ENCODE measurements at places on chromosomes 3 and 15.

GRCh38 chr3:179322286-179323196 lies at the start of gene ZNF639:
ZNF639 (plus strand) TSS chr3:179323031; CDS start chr3:179328294, 5,263 bp downstream.
- peak; percentile 90 for DNase-seq

GRCh38 chr3:59803268-59803667 lies 753.4 kb upstream of the CFAP20DC start:
- no peak for DNase-seq

DNA sequence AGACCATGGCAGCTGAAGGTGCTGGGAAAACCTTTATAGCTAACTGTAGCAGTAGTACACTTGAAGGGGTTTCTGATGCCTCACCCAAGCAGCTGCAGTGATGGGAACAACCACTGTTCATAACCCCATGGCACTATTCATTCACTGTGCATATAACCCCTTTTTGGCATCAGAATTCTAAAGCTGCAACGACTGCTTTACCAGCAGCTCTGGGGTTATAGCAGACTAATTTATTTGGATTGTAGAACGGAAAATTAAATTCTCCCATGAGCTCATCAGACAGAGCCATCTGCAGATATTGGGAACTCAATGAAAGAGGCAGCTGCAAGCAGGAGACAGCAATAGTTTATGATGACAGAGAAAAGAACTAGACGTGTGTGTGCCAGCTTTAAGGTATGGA lies 28.6 kb downstream of the TFDP2 start:
- no peak for DNase-seq

- DNase-seq, result no peak
Observed at GRCh38 chr3:108388136-108389132, 92.1 kb downstream of the HHLA2 start.

DNA sequence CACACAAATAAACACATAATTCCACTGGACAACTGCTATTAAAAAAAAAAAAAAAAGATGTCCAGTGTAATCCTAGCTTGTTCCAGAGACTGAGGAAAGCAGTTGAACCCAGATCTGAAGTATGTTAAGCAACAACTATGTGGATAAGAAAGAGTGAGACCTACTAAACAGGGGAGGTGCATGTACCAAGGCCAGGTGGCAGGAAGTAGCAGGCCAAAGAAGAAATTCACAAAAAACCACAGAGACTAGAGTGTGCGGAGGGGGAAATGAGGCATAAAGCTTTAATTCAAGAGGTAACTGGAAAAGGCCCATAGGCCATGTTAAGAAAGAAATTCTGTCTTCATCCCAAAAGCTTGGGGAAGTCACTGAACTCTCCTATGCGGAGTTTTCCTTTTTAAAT lies 490.0 kb downstream of the NAALADL2 start:
- no peak for DNase-seq

DNA sequence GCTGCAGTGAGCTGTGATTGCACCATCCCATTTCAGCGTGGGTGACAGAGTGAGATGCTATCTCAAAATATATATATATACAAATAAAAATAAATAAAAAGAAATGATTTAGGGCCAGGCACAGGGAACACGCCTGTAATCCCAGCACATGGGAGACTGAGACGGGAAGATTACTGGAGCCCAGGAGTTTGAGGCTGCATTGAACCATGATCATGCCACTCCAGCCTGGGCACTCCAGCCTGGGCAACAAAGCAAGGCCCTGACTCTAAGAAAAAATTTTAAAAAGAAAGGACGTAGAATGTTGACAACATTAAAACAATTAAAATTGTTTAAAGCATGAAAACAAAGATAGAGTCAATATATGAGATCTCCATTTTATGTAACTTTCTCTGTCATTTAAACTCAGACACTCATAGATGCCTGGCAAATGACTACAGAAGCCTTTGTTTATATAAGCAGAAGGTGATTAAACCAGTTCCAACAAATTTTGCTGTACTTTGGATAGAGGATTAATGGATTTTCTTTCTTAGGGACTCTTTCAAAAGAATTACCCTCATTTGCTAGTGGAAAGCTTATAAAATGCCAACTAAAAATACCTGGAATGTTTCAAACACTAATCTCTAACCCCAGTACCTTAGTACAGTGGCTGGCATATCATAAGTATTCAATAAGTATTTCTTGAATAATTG lies 10.7 kb upstream of the TRPM7 start:
- DNase-seq, result no peak

- DNase-seq, result no peak
Observed at GRCh38 chr3:46944191-46944590, 32.4 kb downstream of the CCDC12 start.

DNA sequence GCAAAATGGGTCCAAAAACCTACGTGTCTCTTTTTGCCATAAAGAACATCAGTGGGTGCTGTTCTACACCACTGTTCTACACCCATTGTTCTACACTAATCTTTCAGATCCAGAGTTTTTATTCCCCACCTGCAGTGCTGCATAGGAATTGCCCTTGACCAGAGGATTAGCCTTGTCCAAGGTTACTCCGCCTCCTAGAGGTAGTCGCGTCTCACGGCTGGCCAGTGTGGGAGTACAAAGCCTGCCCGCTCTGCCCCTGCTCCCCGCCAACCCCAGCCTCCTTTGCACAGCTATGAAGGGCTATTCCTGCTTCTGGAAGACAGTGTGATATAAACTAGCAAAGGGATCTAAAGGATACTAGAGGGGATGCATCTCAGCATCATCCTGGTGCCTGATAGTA lies 222.1 kb upstream of the LMCD1 start:
- no peak for DNase-seq

DNA sequence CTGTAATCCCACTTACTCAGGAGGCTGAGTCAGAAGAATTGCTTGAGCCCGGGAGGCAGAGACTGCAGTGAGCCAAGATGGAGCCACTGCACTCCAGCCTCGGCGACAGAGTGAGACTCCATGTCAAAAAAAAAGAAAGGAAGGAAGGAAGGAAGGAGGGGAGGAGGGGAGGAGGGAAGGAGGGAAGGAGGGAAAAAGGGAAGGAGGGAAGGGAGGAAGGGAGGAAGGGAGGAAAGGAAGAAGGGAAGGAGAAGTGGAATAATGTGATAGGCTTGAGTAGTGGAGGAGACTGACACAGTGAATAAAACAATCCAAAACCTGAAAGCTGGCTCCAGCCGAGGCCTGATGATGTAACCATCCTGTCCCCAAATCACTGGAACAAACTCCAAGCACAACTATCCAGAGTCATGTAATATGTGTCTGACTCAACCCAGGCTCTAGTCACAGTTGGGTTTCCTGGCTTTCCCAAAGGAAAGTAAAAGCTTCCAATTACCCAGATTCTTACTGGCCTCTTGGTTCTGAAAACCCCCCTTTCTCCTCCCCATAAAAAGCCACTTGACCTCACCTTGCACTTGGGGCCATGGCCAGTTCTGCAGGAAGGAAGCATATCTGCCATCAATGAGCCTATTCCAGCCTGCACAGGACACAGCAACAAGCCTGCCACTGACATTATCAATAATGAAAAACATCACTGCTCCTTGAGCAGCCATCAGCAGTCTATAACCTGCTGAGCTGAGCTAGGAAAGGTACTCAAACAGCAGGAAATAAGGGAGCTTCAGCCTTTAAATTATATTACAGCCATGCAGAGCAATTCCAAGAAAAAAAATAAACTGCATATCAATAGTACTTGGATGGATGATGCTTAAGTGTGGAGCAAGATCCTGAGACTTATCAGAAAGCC lies 48.3 kb downstream of the MB21D2 start:
- DNase-seq, result no peak

GRCh38 chr3:133868186-133868585 lies 27.5 kb downstream of the RAB6B start:
- no peak for DNase-seq

- DNase-seq, result no peak
Observed at GRCh38 chr3:12345141-12345561, 56.3 kb downstream of the PPARG start.

DNA sequence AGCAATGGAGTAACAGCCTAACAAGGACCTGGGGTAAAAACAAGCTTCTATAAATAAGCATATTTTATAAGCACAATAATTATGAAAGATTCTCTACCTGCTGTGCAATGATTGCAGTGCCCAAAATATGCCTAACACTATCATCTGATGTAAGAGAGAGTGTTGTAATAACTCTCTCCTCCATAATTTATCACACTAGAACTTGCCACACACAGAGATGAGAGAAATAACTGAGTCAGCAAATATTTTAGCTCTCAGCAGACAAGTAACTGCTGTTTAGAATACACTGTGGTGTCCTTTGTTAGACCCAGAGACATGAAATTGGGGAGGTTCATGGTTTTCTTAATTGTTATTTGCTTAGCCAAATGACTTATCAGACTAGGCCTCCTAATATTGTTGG lies 105.3 kb upstream of the ACP3 start:
- DNase-seq, result no peak

DNA sequence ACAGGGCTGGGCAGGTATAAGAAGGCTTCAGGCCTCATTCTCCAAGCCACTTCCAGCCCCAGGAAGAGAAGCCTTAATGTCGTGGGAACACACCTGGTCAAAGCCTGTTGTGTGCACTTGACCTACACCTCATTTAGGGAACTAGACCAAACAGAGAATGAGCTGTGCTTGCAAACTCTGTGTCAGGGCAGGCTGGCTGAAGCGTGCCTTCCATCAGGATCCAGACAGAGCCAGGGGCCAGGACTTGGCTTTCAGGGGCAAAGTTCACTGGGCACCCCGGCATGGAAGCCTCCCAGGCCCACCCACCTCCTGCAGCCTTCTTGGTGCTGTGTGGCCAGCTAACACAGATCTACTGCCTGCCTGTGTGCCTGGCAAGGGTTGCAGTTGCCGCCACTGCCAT lies 11.5 kb downstream of the RBPMS2 start:
- no peak for DNase-seq

- no peak for DNase-seq
Observed at GRCh38 chr3:98432575-98432974, 30.4 kb upstream of the OR5K1 start.

GRCh38 chr3:170346481-170347392 lies 10.8 kb upstream of the SKIL start:
- DNase-seq, result no peak

DNA sequence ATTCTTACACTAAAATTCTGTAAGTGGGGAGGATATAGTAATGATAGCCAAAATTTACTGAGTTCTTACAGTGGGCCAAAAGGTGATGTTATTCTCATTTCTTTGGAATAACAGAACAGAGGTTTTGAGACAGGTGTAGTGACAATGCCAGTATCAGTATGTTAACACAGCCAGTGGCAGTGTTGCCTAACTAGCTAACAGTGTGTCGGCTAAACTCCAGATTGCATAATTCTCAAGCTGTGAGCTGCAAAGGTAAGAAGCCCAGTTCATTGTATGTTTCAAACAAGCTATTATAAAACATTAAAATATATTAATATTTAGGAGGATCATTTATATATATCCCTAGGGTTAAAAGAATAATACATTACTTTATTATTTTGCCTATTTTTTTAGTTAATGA lies 920 bp downstream of the SLC15A2 start:
- DNase-seq, result no peak

DNA sequence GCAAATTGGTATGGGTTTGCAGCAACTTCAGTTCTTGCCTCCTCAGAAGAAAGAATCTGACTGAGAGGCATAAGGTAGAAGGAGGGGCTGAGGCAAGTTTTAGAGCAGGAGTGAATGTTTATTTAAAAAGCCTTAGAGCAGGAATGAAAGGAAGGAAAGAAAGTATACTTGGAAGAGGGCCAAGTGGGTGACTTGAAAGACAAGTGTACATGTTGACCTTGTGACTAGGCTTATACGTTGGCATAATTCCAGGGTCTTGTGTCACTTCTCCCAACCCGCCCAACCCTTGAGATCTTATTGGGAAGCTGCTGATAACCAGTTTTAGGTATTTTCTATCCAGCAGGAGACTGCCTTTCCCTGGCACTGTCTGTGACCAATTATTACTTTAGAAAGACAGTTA lies 436.9 kb upstream of the ZNF717 start:
- no peak for DNase-seq

GRCh38 chr3:136239094-136239493 lies 11.0 kb upstream of the PCCB start:
- no peak for DNase-seq

DNA sequence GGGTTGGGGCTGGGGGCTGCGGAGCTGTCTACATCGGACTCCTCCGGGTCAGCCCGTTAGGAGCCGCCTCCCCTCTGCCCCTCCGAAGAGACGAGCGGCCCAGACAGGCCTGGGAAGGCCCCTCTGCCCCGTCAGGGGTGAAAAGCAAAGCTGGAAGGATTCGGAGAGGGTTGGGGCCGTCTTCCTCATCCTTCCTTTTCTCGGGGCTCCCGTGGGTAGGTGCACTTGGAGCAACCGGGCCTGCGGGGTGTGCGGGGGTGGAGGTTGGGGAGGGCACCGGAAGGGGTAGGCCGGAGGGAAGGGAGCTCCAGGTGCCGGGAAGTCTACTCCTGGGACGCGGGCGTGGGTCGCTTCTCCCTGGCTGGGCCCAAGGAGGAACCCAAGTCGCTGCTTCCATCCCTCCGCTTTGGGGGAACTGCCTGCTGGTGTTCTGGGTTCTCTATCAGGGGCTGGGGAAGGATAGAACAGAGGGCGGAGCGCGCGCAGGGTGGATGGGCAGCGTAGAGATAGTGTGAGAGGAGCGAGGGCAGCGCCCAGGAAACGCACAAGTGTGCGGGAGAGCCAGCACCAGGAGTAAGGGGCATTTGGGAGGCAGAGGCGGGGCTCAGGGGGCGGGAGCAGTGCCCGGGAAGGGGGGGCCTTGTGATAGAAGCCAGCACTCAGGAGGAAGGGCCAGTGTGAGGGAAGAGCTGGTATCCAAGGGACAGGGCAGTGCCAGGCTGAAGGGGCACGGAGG lies 590 bp downstream of the POLR2H start:
- DNase-seq, result peak; percentile 33

DNA sequence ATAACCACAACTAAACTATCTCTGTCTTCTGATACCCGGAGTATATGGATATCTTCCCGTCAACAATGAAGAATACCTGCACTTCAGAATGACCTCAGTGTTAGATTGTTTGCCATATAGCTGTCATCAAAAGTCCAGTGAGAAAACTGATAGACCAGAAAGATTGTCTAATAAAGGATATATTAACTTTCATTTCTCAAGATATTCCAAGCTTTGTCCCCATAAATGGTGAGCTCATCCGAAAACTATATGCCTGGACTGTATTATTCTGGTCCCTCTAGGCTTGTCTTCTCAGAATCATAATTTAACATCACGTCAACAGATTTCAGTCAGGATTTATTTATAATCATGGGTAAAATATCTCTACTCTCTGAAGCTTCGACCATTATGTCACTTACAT lies 100.5 kb downstream of the ATP8B4 start:
- DNase-seq, result no peak

GRCh38 chr3:58180940-58181587 lies 29.7 kb downstream of the DNASE1L3 start:
- no peak for DNase-seq

Data from CD4-positive, alpha-beta T cell treated with Interleukin-17A for 1 hour (primary cell).